Skeletal muscle cell (primary cell): ENCODE measurements at places on chromosomes 7 and 10.

DNA sequence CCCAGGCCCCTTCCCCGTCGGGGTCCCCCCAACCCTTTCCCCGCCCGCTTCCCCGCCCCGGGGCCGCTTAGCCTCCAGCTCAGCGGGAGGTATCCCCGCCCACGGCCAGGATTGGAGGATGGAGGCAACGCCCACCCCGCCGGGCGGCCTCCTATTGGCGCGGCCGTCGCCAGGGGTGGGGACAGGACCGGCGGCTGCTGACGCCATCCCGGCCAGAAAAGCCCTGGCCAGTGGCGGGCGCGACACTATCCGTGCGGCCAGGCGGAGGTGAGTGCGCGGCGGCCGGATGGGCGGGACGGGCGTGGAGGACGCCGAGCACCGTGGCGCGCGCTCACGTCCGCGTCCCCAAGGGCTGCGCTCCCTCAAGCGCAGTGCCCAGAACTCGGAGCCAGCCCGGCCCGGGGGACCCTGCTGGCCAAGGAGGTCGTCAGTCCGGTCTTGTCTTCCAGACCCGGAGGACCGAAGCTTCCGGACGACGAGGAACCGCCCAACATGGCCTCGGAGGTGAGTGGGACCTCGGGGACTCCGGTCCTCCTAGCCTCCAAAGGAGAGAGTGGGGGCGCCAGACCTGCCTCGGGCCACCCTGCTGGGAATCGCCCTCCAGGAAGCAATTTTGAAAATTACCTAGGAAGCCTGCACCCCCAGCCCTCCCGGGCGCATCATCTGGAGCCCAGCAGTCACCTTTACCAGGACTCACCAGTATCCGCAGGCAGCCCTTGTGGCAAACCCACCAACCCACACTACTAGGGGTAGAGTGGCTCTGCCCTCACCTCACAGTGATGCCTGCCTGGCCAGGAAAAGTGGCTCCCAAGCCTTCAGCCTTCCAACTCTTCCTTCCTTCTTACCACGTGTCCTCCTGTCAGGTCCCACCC lies at the start of gene ASL:
Gene ASL (plus strand): TSS at position 230 of the 872 bp plus-strand sequence. CDS start 263 bp downstream, at position 493.
- peak; percentile 63 for DNase-seq

DNA sequence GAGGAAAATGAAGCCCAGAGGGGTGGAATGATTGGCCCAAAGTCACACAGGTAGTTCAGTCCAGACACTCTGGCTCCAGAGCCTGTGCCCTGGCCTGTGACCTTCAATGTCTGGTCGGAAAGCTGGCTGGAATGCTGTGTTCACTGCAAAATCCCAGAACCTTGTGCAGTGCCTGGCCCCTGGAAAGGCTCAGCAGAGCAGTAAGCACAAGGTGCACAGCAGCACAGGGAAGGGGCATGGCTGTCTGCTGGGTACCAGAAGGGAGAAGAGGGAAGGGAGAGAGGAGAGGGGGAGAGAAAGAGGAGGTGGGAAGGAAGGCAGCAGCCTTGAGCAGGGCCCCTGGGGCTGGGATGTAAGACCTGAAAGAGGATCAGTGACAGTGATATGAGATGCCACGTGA lies 28.4 kb upstream of the C10orf71 start:
- DNase-seq, result no peak

GRCh38 chr10:58886406-58886805 lies 290.0 kb upstream of the PHYHIPL start:
- DNase-seq, result no peak

DNA sequence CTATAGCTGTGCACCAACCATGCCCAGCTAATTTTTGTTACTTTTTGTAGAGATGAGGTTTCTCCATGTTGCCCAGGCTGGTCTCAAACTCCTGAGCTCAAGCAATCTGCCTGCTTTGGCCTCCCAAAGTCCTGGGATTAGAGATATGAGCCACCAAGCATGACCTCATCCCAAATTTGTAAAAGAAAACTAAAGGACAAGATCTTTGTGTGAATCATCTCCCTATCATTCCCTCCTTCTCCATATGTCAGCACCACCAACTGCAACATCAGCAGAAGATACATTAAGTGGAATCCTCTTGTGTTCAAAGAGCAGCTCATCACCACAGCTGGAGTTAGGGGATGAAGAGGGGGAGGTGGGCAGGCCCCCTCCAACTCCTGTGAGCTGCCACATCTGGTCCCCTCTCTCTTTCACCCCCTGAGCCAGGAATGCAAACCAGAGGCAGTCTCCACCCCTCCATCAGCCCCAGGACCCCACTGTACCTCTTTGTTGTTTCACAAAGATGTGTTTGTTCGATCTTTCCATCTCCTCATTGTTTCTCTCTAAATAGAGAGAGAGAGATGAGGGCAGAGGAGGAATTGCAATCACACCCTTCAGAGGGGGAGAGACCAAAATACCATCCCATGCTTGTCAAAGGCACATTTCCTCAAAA lies 47.3 kb upstream of the PIP4K2A start:
- DNase-seq, result no peak

- DNase-seq, result no peak
These were observed 468.0 kb upstream of the FZD8 start for GRCh38 chr10:36110097-36110496.

GRCh38 chr10:35316218-35316967 lies 19.9 kb upstream of the CCNY start:
- no peak for DNase-seq

DNA sequence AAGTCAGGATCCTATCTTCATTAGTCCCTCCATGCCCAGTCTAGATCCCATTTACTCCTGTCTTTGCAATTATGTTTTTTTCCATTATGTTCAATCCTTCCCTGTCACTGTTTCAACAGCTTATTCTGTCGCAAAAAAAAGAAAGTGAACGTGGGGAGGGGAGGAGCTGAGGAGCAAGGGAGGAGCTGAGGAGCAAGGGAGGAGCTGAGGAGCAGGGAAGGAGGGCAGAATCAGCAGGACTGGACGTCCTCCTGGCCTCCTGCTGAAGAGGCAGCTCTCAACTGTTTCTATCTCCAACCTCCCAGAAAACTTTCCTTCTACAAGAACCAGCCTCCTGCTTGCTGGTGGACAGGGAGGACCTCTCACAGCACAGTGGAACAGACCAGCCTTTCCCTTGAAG lies 26.0 kb downstream of the LARP4B start:
- DNase-seq, result no peak

- DNase-seq, result no peak
These were observed 20.3 kb upstream of the SAR1A start for GRCh38 chr10:70190581-70190980.

DNA sequence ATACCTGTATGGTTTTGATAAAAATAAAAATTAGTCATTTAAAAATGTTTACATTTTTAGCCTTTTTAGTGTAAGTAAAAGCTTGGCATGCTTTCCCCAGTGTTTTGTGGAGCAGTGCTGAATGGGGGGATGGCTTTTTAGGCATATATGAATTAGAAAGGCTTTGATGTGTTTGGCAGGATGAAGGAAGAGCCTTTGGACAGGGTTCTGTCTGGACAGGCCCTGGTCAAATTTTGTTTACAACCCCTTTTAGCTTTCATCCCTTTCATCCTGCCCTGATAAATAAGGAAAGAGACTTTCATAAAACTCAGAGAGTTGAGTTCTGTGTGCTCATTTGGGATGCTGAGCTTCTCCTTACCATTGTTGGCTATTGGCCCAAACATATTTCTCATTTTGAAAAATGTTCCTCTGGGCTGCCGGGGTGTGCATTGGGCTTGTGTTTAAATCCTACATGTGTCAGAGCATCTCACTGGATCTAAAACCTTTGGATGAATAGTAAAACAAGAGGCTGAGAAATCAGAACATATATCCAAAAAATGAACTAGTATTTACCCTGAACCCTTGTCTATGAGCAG lies 68.1 kb upstream of the PHYHIPL start:
- DNase-seq, result no peak

GRCh38 chr7:100484673-100485045 lies 932 bp downstream of the NYAP1 start:
- DNase-seq, result no peak

GRCh38 chr10:122419016-122419415 lies 35.4 kb upstream of the ARMS2 start:
- DNase-seq, result peak; percentile 20

DNA sequence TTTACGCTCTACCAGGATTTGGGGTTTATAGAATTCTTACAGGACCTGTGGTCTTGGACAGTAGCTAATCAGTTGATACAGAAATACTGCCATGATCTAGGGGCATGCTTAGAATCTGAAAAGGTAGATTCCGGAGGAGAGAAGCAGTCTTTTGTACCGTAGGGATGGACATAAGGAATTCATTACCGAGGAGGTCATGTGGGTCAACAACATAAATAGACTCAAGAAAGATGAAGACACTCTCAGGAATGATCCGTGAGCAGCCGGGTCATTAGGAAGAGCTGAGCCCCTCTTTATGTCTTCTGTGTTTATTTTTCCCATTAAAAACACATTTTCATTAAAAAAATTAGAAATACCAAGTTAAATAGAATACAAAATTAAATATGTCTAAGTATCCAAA lies 160.1 kb upstream of the TNS3 start:
- DNase-seq, result no peak

GRCh38 chr10:22683140-22683389 lies 31.3 kb downstream of the PIP4K2A start:
- no peak for DNase-seq

- peak; percentile 44 for DNase-seq
These were observed 480.5 kb downstream of the PHTF2 start for GRCh38 chr7:78279032-78279431.

- DNase-seq, result no peak
These were observed 8.8 kb upstream of the C10orf71 start for GRCh38 chr10:49290131-49290530.

- no peak for DNase-seq
These were observed 158.2 kb upstream of the PRKCQ start for GRCh38 chr10:6738112-6738768.

DNA sequence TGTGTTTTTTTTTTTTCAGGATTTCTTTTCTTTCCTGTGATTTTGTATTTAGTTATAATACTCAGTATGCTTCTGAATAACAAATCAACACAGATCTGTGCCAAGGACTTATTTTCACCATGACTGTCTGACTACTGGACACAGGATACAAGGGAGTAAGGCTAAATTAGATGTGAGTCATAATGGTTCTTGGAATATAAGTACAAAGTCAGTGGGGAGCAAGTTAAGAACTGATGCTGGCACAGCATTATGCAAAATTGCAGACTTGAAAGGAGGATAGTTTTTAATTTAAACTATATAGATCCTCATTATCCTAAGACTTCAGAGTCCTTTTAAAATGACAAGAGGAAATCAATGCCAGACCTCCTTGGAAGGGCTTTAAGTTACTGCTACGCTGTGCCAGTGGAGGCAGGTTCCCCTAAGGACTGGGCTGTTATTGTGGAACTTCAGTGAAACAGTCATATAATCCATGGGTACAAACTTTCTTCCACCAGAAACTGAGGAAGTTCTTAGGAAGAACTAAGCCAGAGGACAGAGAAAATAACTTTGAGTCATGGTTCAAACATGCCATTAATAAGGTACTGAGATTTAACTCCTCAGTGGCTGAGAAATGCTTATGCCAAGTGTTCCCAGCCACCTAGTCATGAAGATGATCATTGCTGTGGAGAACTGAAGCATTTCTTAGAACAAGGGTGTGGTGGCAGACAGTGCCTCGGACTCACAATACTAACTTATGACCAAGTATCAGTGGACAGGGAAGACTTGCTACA lies 531.2 kb downstream of the HTR7 start:
- peak; percentile 38 for DNase-seq

- DNase-seq, result no peak
These were observed 1.5 kb downstream of the MKX start for GRCh38 chr10:27743877-27744801.

GRCh38 chr7:125908711-125909110 lies 979.1 kb upstream of the POT1 start:
- DNase-seq, result no peak

- no peak for DNase-seq
These were observed 215.5 kb upstream of the VSTM2A start for GRCh38 chr7:54326592-54327167.

DNA sequence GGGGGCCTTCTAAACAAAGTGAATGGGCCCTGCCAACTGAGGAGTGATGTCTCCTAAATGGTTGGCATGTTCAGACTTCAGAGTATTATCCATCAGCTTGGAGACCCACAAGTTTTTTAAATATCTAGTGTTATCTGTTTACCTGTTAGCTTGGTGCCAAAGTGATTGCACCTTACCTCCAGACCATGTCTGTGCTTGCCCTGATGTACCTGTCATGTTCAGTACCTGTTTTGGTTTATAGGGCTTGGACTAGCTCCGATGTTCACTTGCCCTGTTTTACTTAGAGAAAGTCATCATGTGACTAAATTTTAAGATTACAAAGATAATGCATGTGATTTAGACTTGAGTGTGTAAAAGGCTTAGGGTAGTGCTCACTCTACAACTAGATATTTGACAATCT lies 67.7 kb downstream of the CNNM2 start:
- no peak for DNase-seq

DNA sequence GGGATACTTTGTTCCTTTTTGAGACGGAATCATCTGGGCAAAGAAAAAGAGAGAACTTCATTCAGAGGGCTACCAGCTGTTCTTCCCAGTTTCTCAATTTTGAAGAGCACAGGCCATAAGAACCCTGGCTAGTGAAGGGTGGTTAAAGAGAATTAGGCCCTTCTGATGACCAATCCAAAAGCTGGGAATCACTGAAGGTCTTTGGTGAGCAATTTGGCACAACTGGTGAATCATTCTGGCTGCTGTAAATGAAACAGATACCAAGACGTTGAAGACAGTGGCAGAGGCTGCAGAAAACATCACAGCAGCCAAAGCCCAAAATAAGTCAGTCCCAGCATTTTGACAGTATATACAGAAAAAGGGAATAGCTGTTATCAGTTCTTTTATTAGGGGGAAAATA lies 5.1 kb downstream of the RAPGEF5 start:
- DNase-seq, result no peak

- DNase-seq, result no peak
These were observed 221.3 kb downstream of the DNAJB6 start for GRCh38 chr7:157558061-157558460.

DNA sequence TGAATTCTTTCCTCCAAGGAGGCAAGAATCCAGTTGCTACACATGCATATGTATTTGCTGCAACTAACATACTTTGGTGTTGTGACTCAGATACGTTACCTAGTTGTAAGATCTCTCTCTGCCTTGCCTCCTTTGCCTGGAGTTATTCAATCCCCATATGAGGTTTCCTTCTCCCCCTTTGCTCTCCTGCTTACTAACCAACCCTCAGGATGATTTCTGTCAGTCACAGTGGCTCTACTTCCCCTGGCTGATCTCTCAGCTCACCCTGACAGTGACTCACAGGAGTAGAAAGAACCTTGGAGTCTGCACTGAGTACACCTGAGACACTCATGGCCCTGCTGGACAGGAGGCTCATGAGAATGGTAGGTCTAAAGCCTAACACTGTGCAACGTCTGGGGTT lies 92.0 kb downstream of the TMEM106B start:
- DNase-seq, result no peak

DNA sequence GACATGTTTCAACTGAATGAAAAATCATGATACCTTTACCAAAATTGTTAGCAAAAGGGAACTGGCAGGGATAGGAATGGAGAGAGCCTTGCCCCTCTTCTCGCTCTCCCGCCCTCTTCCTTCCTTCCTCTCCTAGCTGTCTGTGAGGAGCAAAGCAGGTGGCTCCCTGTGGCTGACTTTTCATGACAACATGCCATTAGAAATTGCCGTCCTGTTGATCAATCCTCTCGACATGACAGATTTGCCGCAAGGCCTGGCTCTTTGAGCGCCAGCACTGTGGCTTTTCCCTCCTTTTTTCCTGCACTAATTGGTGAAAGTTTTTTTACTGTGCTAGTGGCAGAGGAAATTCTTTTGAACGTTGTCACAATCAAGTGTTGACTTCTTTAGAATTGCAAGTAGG lies 171.1 kb downstream of the TCF7L2 start:
- DNase-seq, result no peak

GRCh38 chr10:121058082-121058481 lies 206.9 kb downstream of the WDR11 start:
- no peak for DNase-seq

- no peak for DNase-seq
These were observed 25.0 kb upstream of the GTF2I start for GRCh38 chr7:74632505-74632904.
